ENCODE measurements at places on chromosomes 11 and 22.

- no peak for DNase-seq
Observed at GRCh38 chr22:17792299-17792698, 18.0 kb upstream of the BID start.

GRCh38 chr11:102990145-102990544, 34.6 kb upstream of the MMP13 start:
- DNase-seq: no peak

DNA sequence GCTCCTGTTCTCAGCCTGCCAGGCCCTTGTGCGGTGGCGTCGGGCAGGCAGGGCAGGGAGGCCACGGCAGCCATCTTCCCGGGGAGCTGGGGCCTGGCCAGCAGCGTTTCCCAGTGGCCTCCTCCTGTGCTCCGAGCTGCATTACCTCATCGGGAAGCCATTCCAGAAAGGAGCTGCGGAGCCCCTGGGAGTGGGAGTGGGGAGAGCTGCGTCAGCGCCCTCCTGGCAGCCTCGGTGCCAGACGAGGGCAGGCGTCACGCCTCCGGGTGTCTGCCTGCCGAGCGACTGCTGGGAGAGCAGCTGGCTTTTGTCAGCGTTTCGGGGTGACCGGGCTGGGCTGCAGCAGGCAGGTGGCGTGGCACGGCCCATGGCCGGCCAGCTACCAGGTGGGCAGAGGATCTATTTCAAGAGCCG, 30.9 kb upstream of the WNT7B start:
- no peak for DNase-seq

DNA sequence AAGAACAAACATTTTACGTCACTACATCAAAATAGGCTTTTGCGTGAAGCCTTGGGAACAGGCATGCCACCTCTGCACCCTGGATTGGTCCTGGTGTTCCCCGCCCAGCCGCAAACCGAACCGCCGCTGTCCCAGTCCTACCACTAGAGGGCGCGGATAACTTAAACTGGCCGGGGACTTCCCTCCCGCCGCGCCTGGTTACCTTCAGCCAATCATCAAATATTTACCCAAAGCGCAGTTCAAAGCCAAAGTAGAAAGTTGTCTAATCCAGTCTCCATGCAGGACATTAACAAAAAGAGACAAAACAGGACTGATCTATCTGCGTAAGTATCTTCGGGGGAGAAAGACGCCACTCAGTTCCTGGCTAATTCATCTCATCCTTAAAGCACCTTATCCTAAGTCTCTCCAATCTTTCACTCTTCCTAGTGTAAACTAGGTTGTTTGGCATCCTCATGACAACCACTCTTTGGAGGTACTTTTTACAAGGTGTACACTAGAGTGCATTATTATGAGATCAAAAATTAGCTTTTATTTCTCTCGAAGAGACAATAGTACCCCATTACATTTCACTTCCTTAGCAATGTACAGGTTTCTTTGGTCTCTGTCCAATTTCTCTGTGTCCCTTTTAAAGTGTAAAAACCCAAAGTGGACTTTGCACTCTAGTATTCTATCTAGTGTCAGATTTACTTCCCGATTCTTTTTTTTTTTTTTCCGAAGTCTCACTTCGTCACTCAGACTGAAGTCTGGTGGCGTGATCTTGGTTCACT, 3.9 kb upstream of the CRY2 start:
- peak; percentile 82 for DNase-seq

- no peak for DNase-seq
Observed at GRCh38 chr11:18778468-18778867, 13.1 kb downstream of the PTPN5 start.

DNA sequence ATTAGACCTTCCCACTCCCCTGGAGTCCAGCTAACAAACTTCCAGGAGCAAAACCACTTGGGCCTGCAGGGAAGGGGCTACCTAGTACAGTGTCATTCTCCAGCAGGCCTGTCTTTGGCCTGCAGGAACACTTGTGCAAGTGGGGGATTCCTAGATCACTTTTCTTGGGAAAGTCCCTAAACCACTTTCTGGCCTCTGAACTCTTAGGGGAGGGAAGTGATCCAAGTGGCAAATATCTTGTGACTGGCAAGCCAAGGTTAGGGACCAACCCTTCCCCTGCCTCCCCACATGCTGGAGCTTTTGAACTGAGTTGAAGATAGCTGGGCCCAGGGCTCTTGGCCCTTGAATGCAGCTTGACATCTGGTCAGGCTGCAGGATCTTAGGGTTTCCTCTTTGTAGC, 17.2 kb downstream of the PPFIBP2 start:
- DNase-seq: no peak

DNA sequence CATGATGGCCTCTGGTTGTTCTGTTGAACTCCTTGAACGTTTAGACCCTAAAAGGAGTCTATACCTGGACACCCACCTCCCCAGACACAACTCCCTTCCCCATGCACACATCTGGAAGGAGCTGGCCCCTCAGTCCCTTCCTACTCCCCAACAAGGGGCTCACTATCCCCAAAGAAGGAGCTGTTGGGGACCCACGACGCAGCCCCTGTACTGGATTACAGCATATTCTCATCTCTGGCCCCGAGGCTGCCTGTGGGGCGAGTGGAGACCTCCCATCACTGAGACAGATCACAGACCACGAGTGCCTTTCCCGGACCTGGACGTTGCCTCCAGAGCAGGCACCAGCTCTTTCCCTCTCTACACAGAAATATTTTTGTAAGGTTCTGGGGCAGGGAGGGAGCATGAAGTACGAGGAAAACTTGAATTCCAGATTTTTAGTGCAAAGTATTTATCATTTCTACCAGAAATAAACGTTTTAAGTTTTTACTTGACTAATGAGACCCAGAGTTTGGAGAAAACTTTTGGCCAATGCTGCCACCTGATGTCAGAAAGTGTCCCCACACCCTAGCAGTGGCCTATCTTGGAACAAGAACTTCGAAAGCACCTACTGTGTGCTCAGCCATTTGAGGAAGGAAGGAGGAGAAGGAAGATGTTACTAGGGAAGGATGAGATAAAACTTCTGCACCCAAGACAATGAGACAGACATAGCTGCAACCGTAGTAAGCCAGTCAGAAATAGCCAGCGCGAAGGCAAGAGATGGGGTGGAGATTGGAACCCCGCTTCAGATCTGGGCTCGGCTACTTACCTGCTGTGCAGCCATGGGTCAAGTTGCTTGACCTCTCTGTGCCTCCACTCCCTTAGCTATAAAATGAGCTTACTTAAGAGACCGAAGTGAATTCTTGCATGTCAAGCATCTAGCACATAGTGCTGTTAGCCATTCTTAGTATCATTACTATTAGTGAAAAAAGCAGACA, 10.2 kb upstream of the POU2F3 start:
- DNase-seq: no peak

DNA sequence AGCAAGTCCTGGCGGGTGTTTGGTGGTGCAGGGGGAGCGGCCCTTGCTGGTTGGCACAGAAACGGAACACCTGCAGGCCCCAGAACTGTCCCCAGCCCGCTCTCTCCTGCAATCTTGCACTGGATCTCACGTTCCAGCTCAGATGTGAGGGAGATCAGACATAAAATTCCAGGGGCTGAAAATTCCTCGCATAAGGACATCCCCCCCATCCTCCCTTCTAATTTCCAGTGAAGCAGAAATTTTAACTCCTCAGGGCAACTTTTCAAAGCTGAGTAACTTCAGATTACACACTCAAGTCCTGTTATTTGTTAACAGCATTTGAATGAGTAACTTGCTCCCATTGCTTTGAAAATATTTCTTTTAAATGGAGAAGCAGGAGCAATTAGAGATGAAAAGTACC, 40.3 kb upstream of the RASSF10 start:
- no peak for DNase-seq

DNA sequence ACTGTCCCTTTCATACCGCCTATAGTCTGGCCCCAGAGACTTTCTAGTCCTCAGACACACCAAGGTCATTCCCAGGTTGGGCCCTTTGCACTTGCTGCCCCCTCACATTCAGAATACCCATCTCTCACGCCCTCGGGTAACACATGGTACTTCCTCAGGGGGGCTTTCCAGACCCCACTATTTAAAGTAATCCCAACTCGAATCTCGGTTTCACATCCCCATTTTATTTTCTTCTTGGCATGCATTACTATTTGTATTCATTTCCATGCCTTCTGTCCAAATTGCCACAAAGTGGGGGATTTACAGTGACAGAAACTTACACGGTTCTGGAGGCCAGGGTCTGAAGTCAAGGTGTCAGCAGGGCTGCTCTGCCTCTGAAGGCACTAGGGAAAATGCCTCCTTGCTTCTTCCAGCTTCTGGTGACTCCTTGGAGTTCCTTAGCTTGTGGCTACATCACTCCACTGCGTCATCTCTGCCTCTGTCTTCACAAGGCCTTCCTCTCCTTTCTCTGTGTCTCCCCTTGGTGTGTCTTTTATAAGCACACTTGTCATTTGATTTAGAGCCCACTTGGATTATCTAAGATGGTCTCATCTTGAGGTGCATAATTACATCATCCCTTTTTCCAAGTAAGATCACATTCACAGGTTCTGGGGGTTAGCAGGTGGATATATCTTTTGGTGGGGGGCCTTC, 15.1 kb downstream of the RCN1 start:
- DNase-seq: no peak

GRCh38 chr11:119263352-119263940, 53.5 kb downstream of the MCAM start:
- no peak for DNase-seq

DNA sequence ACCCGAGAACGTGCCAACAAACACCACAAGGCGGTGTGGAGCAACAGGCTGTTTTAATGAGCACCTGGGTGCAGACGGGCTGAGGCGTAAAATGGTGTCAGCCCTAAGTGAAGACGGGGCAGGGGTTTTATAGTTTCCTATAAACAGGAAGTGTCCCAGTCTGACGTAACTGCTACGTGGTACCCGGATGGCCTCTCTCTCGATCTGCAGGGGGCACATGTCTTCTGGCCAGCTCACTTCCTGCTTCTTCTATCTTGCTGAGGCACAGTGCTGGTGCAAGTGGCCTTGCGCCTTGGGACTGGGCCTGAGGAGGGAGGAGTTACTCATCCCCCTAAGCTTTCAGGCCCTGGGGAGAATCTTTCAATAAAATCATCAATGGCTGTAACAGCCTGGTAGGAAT, 20.9 kb downstream of the OOSP3 start:
- DNase-seq: no peak

DNA sequence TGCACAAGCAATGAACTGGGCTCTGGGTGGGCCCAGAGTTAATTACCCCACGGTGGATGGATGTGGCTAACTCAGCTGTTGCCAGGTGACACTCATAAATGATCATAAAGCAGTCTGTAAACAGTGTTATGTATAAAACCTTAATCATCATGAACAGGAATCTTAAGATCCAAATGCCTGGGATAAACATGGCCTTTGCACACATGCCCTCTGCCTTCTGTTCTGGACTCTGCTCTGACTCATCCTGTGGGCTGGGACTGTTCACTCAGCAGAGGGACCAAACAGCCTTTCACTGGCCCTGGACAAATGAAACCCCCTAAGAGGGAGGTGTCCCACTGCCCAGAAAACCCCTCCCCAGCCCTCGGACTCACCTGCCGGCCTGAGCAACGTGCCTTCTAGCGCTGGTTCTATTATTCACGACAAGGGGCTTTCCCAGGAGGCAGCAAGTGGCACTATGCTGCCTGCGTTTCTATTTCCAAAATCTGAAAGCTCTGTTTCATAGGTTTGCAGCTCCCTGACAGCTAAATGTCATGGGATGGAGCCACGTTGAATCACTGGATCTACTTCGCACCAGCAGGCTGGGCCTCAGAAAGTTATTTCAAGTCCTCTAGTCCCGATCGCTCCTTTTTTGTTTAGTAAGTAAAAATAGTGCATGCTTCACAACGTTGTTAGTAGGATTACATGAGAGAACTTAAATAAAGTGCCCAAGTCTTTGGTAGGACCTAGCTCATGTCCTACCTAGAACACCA, 53.0 kb downstream of the LARGE1 start:
- DNase-seq: no peak

DNA sequence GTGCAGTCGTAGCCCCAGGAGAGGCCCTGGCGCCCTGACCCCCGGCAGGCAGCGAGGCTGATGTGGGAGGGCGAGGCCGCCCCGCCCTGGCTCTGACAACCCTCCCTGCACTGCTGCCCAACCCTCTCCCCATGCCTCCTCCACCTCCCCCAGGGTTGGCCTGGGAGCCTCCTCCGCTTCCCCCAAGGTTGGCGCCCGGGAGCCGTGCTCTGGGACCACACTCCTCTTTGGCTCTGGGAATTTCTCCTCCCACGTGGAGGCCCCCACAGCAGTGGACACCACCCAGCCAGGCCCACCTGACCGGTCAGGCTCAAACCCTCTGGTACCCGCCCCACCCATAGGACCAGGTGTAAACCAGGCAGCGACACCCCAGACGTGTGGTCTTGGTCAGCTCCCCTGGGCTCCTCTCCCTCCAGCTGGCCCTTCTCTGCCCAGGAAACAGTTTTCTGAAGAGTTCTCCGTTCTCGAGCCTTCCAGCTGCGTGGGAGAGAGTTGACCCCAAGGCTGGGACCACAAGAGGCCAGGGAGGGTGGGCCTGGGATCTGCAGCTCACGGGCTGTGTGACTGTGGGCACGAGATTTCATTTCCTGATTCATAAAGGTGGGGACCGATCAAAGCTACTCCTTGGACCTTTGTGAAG, 39.5 kb upstream of the BRSK2 start:
- DNase-seq: no peak

GRCh38 chr22:50529897-50530579, at the start of gene TYMP:
TYMP (minus strand) TSS chr22:50530012; CDS start chr22:50529709, 303 bp downstream.
- peak; percentile 84 for DNase-seq

GRCh38 chr11:64056213-64056785, 20.6 kb downstream of the FLRT1 start:
- no peak for DNase-seq

DNA sequence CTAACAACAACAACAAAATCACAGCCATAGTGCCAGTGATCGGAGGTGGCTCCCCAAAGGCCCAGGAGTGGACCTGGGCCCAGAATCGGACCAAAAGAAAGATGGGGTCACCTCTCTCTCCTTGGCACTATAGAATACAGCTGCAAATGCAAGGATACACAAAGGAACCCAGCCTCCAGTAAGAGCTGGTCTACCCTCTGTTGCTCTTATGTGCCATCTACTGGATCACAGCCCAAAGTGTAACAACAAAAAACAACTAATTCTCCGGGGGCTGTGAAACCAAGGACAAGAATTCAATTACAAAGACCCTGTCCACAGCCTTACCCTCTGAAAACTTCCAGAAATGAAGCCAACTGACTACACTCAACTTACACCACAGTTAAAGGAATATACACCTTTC, 21.6 kb downstream of the OR8G5 start:
- no peak for DNase-seq

GRCh38 chr11:126224647-126225294, 13.2 kb downstream of the FAM118B start:
- no peak for DNase-seq

Measured in activated CD4-positive, CD25-positive, alpha-beta regulatory T cell treated with anti-CD3 and anti-CD28 coated beads, Interleukin-2, amount 50 U/mL, for 72 hours (primary cell).